Stimulated activated CD4-positive, alpha-beta T cell treated with anti-CD3 and anti-CD28 coated beads, TNF-alpha, amount 100 ng/mL, for 4 hours (primary cell): ENCODE measurements at places on chromosomes 6 and 20.

GRCh38 chr6:121297694-121298093, 36.6 kb downstream of the TBC1D32 start:
- no peak for DNase-seq

DNA sequence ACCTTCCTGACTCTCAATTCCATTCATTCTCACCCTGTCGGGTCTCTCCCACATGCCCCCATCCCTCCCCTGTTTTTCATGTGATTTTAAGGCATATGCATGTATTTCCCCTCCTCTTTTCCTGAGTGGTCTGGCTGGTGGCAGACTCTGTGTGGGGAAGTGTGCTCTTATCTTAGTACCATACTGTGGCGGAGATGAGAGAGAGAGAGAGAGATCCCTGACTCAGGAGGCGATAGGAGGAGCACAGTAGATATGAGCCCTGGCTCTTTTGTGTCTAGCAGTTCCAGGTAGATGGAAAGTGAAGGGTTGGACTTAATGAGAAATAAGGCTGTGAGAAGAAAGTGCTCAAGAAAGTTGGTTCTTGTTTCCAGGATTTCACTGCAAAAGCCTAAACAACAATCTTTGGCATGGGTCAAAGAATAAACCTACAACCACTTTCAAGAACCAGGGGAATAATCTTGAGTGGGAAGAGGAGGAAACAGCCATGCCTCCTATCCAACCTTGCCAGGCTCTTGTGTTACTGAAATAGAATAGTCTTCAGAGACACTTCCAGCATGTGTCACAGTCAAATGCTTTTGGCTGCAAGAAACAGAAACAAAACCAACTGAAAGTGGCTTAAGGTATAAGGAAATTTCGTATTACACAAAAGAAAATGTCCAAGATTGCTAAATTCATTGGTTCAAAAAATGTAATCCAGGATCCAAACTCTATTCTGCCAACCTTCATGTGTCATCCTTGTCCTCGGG, 123.8 kb upstream of the MYLIP start:
- DNase-seq: no peak

- no peak for DNase-seq
Observed at GRCh38 chr6:34585512-34586061, 29.5 kb upstream of the SPDEF start.

- peak; percentile 80 for DNase-seq
Observed at GRCh38 chr6:26025894-26026832, 61.1 kb upstream of the HFE start.

DNA sequence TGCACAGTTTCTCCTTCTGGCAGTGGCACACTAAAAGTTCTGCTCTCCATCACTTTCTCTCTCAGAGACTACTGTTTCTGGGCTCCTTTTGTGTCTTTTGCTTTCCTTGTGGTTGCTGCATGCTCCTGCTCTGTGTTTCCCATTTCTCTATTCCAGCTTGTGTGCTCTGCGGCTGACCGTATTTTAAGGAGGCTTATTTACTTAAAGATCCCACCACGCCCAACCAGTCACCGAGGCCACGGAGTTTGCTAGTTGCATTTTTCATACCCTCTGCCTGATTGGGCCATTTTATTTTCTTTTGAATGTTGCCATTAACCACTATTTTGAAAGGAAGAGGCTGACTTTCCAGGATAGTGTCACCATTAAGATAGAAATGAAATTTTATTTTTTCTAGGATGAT, 626.4 kb upstream of the MMS22L start:
- DNase-seq: no peak

GRCh38 chr20:56957737-56958553, 308.5 kb downstream of the BMP7 start:
- DNase-seq: no peak

- DNase-seq: no peak
Observed at GRCh38 chr6:149365197-149365596, 34.9 kb upstream of the SUMO4 start.

GRCh38 chr6:90197854-90198496, 98.7 kb downstream of the BACH2 start:
- DNase-seq: no peak

- no peak for DNase-seq
Observed at GRCh38 chr6:4624726-4625125, 151.5 kb upstream of the CDYL start.

- DNase-seq: no peak
Observed at GRCh38 chr6:87682310-87682709, 19.7 kb downstream of the AKIRIN2 start.

DNA sequence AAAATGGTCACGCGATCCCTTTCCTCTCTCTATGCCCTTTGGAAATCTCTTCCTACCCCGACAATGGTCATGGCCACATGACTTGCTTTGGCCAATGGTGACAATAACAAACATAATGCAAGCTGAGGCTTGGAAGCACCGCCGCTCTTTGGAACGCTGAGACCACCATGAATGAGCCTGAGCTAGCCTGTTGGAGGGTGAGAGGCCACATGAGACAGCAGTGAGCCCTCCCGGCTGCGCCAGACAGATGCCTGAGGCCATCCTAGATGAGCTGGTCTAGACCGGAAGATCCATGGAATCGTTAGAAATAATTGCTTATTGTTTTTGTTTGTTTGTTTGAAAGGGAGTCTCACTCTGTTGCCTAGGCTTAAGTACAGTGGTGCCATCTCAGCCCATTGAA, 64.2 kb downstream of the STK35 start:
- no peak for DNase-seq

DNA sequence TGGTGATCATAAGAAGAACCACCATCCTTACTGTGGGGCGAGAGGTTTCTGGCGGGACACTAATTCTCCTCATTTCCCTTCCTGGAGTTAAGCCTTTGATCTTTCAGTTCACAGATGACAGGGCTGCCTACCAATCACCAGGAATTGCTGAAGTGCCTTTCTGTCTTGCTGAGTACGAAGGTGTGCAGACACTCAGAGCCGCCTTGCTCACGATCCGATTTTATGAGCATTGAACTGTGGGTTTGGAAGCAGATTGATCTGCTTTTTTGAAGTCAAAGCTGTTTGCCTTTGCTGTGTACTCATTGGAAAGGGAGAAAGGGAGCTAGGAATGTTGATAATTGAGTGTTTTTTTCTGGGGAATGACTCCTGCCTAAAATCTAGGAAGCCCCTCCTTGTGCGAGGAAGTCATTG, 129.1 kb upstream of the SALL4 start:
- DNase-seq: no peak
